ENCODE measurements at places on chromosomes 3 and 15.

DNA sequence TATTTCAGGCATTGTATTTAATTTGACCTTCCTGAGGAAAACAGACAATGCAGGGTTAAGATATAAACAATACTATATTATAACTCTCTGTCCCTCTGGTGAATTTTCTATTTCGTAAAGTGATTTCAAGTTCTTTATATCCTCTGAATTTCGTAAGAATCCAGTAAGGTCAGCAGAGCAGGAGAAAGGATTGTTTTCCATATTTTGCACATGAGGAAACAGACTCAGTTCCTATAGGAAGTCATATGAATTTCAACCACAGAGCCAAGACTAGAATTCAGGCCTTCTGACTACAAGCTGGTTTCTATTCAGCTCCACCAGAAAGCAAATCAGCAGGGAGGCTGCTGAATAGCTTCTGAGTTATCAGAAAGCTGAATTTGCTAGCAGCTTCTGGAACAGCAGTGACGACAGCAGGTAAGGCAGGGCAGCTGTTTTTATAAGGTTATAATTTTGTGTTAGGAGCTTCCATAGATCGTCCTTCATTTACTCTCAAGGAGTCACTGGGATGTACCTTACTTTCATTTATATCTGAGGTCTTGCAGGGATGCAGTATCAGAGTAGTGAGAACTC, 11.1 kb upstream of the PLAAT1 start:
- DNase-seq = no peak

GRCh38 chr3:141346418-141346817, 21.9 kb upstream of the ZBTB38 start:
- DNase-seq = no peak

DNA sequence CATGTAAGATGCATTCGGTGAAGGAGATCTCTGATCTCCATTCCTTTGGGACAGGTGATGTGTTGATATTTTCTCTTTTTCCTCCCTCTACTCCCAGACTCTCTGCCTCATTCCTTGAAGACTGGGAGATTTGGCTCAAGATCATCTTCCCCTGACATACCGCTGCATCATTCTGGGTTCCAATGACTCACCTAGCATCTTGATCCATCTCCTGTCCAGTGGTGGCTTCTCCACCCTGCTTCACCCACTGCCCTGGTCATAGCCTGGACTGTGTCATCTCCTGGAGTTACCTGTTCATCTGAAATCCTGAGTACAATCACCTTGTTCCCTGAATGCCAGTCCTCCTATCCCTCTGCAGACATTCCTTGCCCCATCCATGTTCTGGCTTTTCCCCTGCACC, 57.4 kb upstream of the TRAK1 start:
- no peak for DNase-seq

DNA sequence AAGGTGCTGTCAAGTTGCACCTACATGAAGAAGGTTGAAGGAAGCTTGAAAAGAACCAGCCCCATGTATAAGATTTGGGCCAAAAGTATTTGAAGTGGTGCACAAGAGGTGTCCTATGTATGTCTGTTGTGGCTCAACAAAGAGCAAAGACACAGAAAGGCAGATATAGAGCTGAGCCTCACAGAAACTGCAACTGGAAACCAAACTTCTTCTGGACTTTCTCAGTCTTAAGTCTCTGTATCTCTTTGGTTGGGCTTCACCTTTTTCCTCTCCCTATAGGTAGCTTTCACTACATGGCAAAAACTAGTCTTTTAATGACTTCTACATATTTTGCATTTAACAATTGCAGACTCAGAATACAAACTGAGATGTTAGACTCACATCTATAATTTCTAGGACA, 8.8 kb upstream of the CMC1 start:
- no peak for DNase-seq

- DNase-seq = no peak
Measured at GRCh38 chr3:43086460-43087165, 19.3 kb downstream of the POMGNT2 start.

- DNase-seq = no peak
Measured at GRCh38 chr3:67401921-67402320, 252.5 kb downstream of the SUCLG2 start.

DNA sequence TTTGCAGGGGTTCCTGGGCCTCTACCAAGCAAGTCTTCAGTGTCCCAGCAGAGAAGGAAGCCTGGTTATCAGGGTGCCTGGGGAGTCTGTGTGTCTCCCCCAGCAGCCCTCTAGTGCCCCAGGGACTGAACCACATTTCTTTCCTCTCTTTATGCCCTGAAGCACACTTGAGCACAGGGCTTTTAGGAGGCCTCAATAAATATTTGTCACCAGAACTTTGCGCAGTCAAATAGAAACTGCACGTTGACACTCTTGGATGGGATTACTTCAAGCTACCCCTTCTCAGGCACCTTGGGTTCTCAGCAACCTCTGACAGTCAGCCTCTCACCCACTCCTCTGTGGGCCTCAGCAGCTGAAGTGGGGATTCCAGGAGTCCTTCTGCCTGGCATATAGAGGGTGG, 226.6 kb upstream of the HES1 start:
- no peak for DNase-seq

GRCh38 chr15:86573476-86573875, 493.8 kb downstream of the AGBL1 start:
- DNase-seq = no peak

DNA sequence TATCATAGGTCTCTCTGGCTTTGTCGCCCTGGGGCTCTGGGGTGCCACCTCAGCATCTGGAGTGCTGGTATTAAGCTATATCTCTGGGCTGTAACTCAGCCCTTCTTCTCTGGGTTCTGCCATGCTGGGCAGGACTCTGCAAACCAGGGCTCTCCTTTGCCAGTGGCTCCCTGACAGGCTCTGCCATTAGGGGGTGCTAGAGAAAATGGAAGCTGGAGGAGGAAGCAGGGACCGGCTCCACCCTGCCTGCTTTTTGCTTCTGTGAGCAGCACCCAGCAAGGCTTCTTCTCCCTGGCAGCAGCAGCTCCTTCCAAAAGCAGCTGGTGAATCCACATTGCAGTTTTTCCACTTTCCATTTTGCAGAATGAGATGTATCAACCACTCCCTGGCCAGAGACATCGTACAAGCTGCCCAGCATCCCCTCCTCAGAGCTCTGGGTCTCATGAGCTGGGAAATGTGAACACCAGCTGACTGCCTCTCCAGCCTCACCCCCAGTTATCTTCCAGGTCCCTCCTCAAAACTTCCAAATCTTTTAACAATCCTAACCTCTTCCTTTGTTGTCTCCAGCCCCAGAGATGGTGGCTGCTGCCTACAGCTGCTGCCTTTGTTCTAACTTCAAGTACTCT, 165.0 kb downstream of the ABHD5 start:
- DNase-seq = peak; percentile 49

GRCh38 chr3:193662757-193663322, 69.8 kb downstream of the OPA1 start:
- DNase-seq = no peak

DNA sequence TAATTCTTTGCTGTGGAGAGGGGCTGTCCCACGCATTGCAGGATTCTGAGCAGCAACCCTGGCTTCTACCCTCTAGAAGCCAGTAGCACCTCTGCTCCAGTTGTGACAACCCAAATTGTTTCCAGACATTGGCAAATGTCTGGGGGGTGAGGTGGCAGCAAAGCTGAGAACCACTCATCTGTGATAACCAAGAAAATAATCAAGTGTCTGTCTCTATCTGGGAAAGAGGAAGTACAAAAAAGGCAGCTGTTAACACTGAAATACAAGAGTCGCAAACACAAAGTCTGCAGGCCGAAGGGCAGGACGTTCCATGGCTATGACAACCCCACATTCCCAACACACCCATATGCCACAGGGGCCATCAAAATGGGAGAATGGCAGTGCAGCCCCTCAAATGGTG, 42.2 kb upstream of the GNB5 start:
- no peak for DNase-seq

DNA sequence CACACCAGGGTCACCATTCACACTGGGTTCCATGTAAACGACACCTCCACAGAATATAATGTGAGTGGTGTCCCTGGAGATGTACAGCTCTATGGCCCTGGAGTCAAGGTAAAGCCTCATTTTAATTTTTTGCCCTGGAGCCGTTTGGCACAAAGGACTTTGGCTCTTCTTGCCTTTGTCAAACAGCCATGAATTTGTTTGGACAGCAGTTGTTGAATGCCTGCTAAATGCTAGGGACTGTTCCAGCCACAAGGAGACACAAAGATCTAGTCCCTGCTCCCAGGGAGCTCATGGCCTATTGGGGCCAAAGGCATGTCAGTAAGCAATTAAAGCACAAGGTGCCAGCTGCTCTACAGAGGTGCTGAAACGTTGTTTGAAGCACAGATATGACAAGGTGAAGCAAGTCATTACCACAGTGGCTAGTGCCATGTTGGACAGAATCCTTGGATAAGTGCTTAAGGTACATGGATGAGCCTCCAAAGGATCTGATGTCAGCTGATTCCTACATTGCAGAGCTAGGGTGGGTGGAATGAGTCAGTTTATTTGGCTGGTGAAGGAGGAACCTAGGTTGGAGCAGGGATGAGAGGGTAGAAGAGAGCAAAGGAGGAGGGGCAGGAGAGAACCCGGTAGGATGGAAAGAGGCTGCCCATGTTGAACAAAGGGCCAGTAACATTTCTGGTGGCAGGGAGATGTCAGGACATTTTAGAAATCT, 171.9 kb upstream of the CTDSPL start:
- no peak for DNase-seq

GRCh38 chr3:78741066-78741645, 1026.6 kb downstream of the ROBO1 start:
- no peak for DNase-seq

DNA sequence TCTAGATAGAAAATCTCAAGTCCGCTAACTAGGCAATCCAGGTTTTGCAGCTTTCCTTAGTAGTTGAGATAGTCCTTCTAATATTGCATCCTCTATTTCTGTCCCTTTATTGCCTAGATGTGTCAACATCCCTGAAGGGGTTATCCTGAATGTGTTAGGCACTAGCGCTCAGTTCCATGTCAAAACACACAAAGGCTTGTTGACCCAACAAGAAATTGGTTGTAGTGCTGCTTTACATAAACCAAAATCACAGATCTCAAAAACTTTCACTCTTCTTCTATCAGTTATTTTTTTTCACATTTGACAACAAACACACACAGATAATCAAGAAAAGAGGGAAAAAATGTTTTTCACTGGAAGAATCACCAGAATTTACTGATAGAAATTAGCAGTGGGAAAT, 51.4 kb upstream of the SOX2 start:
- DNase-seq = no peak

- DNase-seq = no peak
Measured at GRCh38 chr15:62624547-62625378, 417.8 kb upstream of the TPM1 start.

DNA sequence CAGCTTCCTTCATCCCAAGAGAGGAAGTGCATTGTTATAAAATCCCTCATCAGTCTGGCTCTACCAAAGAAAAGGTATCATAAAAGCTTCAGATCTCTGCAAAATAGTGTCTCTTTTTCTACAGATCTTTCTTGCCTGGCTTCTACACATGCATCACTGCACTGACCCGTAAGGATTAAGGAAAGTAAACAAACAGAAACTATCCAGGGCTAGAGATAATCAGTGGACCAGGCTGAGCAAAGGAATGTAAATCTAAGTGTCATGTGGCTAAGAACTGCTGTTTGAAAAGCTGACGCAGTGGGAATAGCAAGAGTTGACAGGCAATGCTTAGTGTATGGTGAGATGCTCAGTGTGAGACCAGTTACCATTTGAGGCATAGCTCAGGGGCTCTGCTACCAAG, 339.7 kb downstream of the IL5RA start:
- no peak for DNase-seq

GRCh38 chr3:195692781-195693427, 27.9 kb upstream of the MUC20 start:
- DNase-seq = no peak

DNA sequence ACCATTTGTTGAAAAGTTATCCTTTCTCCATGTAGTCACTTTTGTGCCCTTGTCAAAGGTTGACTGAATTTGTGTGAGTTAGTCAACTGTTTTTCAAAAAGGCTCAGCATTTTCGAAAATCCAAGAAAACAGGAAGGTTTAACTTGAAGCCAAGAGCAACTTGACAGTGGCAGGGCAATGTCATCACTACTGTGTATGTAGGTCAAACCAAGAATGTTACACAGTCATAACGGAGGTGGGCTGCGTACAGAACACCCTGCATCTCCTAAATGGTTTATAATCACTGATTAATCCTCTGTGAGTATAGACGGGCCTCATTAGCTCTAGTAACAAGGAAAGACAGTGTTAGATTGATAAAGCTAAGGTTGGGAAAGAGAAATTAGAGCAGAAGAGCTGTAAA, 1064.9 kb downstream of the FHIT start:
- no peak for DNase-seq

DNA sequence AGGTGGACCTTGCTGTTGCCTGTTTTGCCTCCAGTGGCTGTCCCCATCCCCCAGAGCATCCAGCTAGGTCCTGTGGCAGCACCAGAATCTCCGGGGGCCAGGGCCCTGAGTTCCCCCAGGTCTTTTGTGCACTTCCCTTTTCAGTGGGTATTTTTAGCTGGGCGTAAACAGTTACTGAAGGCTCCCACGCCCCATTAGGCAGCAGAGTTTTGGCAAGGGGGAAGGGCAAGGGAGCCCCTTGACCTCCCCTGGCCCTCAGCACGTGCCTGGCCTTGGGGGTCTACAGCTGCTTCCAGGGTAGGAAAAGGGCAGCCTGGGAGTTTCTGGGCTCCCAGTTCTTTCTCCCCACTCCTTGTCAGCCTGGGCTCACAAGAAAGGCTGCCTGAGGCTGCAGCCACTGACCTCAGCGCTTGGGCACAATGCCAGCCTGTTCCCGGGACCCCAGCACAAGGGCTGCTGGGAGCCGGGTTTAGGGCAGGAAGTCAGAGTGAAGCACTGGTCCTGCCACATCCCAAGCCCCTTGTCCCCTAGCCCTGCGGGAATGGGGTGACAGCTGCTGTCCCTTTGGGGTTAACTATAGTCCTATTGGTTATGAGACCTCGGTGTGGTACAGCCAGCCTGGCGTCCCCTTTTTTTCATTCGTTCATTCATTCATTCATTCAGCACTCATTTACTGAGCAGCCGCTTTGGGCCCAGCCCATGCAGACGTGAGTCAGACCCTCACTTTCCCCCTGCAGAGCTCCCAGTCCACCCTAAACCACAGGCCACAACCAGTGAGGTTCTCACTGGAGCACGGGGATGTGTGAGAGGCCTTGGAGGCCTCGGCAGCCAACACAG, 8.4 kb downstream of the CSK start:
- DNase-seq = no peak

DNA sequence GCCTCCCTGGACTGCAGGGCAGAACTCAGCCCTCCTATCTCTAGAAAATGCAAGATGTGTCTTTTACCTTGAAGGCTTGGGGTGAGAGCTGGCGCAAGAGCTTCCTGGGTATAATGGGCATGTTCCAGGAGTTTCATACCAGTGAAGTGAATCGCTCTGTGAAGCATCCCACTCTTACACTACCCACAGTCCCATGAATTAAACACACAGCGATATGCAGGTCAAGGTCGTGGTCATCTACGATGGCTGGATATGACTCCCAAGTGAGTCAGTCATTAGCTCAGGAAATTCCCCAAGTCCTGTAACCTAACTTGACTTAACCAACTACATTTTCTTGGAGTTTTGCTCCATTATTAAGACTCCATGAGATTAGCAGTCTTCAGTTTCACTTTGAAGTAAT, 439.7 kb downstream of the NTRK3 start:
- peak; percentile 25 for DNase-seq

All from COLO829 (cell line).